ENCODE measurements at places on chromosomes 12 and 14. TPM values are rescaled to one million over a fixed set of nuclear protein-coding genes. Genes with fewer than 3 reads are reported as not detected.

Gene PIGH
- 12.3 TPM for total RNA-seq

Gene TAS2R20
- 2.2 TPM for total RNA-seq

Gene HOXC10
- 0.44 TPM for total RNA-seq

Gene LUM
- total RNA-seq, result 1.9 TPM

Gene GDF3
- total RNA-seq, result 4.1 TPM

Gene KLRC1
- not detected for total RNA-seq

Gene GPR84
- not detected for total RNA-seq

Gene SDR9C7
- total RNA-seq, result not detected

Gene ALKBH2
- 5.4 TPM for total RNA-seq

Gene RFLNA
- 19.7 TPM for total RNA-seq

- H3K4me1 ChIP-seq, result peaks cover 10% of the 10 kb centered on the region
- no peaks in the 10 kb centered on the region for H3K27me3 ChIP-seq
- no peak overlapping the region for H3K27ac ChIP-seq
- no peak for DNase-seq
- H3K36me3 ChIP-seq, result peaks cover 2% of the 10 kb centered on the region
Measured at GRCh38 chr12:20476551-20476950, 108.2 kb downstream of the PDE3A start.

GRCh38 chr12:75814851-75815754 lies 216.5 kb downstream of the PHLDA1 start:
- H3K27me3 ChIP-seq, result no peaks in the 10 kb centered on the region
- no peaks in the 10 kb centered on the region for H3K36me3 ChIP-seq
- H3K27ac ChIP-seq, result peak overlapping the region; percentile 19
- no peak overlapping the region for H3K4me3 ChIP-seq
- DNase-seq, result peak; percentile 95

- H3K27ac ChIP-seq, result no peak overlapping the region
- H3K4me3 ChIP-seq, result no peak overlapping the region
- no peaks in the 10 kb centered on the region for H3K27me3 ChIP-seq
- no peaks in the 10 kb centered on the region for H3K4me1 ChIP-seq
- DNase-seq, result no peak
Measured at GRCh38 chr12:5139751-5140150, 96.1 kb downstream of the KCNA5 start.

- no peak overlapping the region for H3K27ac ChIP-seq
- no peaks in the 10 kb centered on the region for H3K27me3 ChIP-seq
- H3K36me3 ChIP-seq, result no peaks in the 10 kb centered on the region
- no peak for DNase-seq
- no peak overlapping the region for H3K4me3 ChIP-seq
- H3K4me1 ChIP-seq, result no peaks in the 10 kb centered on the region
Measured at GRCh38 chr12:16218934-16219751, 58.3 kb downstream of the SLC15A5 start.

- H3K4me3 ChIP-seq, result no peak overlapping the region
- peaks cover 9% of the 10 kb centered on the region for H3K27me3 ChIP-seq
- H3K4me1 ChIP-seq, result no peaks in the 10 kb centered on the region
- no peaks in the 10 kb centered on the region for H3K36me3 ChIP-seq
Measured at GRCh38 chr12:3371018-3371417, 120.0 kb upstream of the PRMT8 start.

GRCh38 chr14:32986791-32987540 lies 48.3 kb downstream of the NPAS3 start:
- DNase-seq, result no peak
- H3K27ac ChIP-seq, result no peak overlapping the region
- H3K27me3 ChIP-seq, result no peaks in the 10 kb centered on the region
- no peaks in the 10 kb centered on the region for H3K4me1 ChIP-seq
- H3K4me3 ChIP-seq, result no peak overlapping the region

- H3K4me3 ChIP-seq, result no peak overlapping the region
- no peaks in the 10 kb centered on the region for H3K27me3 ChIP-seq
- DNase-seq, result no peak
- H3K4me1 ChIP-seq, result no peaks in the 10 kb centered on the region
- no peak overlapping the region for H3K27ac ChIP-seq
Measured at GRCh38 chr14:72541546-72541945, 352.4 kb downstream of the DPF3 start.

GRCh38 chr12:132904718-132905328 lies 17.4 kb upstream of the CHFR start:
- peaks cover 3% of the 10 kb centered on the region for H3K27me3 ChIP-seq
- DNase-seq, result peak; percentile 38
- peaks cover 2% of the 10 kb centered on the region for H3K4me1 ChIP-seq
- no peaks in the 10 kb centered on the region for H3K36me3 ChIP-seq
- no peak overlapping the region for H3K4me3 ChIP-seq

GRCh38 chr14:69685716-69686115 lies 74.3 kb downstream of the SUSD6 start:
- no peaks in the 10 kb centered on the region for H3K4me1 ChIP-seq
- no peak for DNase-seq
- no peaks in the 10 kb centered on the region for H3K27me3 ChIP-seq

DNA sequence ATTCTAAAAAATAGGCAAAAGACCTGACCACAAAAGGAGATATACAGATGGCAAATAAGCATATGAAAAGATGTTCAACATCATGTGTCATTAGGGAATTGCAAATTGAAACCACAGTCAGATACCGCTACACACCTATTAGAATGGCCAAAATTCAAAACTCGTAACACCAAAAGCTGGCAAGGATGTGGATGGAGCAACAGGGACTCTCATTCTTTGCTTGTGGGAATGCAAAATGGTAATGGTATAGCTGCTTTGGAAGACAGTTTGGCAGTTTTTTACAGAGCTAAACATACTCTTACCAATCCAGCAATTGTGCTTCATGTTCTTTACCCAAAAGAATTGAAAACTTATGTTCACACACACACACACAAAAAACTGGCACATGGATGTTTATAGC lies 8.2 kb upstream of the HMGA2 start:
- H3K36me3 ChIP-seq, result no peaks in the 10 kb centered on the region
- no peak for DNase-seq
- no peaks in the 10 kb centered on the region for H3K27me3 ChIP-seq
- no peak overlapping the region for H3K27ac ChIP-seq

GRCh38 chr12:104575442-104576186 lies 118.9 kb downstream of the CHST11 start:
- H3K27me3 ChIP-seq, result no peaks in the 10 kb centered on the region
- no peak overlapping the region for H3K4me3 ChIP-seq
- H3K27ac ChIP-seq, result no peak overlapping the region
- no peaks in the 10 kb centered on the region for H3K4me1 ChIP-seq

DNA sequence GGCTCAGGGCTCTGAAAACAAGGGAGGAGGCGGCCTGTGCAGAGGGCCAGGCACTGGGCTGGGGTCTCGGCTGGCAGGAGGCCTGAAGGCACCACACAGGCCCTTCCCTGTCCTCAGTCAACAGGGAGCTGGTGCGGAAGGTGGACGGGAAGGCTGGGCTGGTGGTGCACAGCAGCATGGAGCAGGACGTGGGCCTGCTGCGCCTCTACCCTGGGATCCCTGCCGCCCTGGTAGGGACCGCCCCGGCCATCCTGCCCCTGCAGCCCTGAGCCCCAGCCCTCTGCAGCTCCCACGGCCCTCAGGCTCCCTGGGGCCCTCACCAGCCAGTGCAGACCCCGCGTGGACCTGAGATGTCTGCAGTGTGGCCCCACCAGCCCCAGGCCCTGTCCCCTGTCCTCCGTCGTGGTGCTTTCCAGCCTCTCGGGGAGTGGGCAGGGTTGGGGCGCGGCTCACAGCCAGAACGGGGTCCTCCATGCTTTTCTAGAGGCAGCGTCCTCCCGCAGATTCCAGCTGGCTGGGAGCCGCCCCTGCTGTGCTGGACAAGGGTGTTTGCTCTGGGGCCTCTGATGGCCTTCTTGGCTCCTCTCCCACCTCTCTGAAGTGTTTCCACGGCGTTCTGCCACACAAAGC lies 18.1 kb downstream of the ASPG start:
- no peak for DNase-seq
- H3K27me3 ChIP-seq, result no peaks in the 10 kb centered on the region
- H3K4me1 ChIP-seq, result no peaks in the 10 kb centered on the region

- H3K4me1 ChIP-seq, result peaks cover 25% of the 10 kb centered on the region
Measured at GRCh38 chr14:85530626-85531025, 682 bp downstream of the FLRT2 start.

GRCh38 chr12:62714774-62715721 lies 219.9 kb downstream of the PPM1H start:
- H3K27ac ChIP-seq, result no peak overlapping the region
- H3K4me1 ChIP-seq, result no peaks in the 10 kb centered on the region
- H3K36me3 ChIP-seq, result no peaks in the 10 kb centered on the region
- DNase-seq, result no peak

- peaks cover 8% of the 10 kb centered on the region for H3K4me1 ChIP-seq
- no peak overlapping the region for H3K27ac ChIP-seq
- no peaks in the 10 kb centered on the region for H3K27me3 ChIP-seq
Measured at GRCh38 chr14:89288114-89288513, 128.9 kb downstream of the FOXN3 start.

- H3K27ac ChIP-seq, result no peak overlapping the region
- H3K4me1 ChIP-seq, result no peaks in the 10 kb centered on the region
- DNase-seq, result no peak
Measured at GRCh38 chr14:29166507-29166906, 399.9 kb downstream of the FOXG1 start.

- H3K4me3 ChIP-seq, result no peak overlapping the region
- no peak overlapping the region for H3K27ac ChIP-seq
- no peaks in the 10 kb centered on the region for H3K36me3 ChIP-seq
Measured at GRCh38 chr14:101840649-101841369, 79.3 kb downstream of the PPP2R5C start.

GRCh38 chr14:57136669-57137328 lies 131.9 kb downstream of the EXOC5 start:
- no peaks in the 10 kb centered on the region for H3K36me3 ChIP-seq
- H3K27me3 ChIP-seq, result peaks cover 2% of the 10 kb centered on the region
- DNase-seq, result no peak

GRCh38 chr12:91077228-91077954 lies 19.6 kb upstream of the KERA start:
- H3K4me1 ChIP-seq, result no peaks in the 10 kb centered on the region
- H3K36me3 ChIP-seq, result no peaks in the 10 kb centered on the region
- H3K27me3 ChIP-seq, result no peaks in the 10 kb centered on the region
- no peak for DNase-seq
- H3K27ac ChIP-seq, result no peak overlapping the region

DNA sequence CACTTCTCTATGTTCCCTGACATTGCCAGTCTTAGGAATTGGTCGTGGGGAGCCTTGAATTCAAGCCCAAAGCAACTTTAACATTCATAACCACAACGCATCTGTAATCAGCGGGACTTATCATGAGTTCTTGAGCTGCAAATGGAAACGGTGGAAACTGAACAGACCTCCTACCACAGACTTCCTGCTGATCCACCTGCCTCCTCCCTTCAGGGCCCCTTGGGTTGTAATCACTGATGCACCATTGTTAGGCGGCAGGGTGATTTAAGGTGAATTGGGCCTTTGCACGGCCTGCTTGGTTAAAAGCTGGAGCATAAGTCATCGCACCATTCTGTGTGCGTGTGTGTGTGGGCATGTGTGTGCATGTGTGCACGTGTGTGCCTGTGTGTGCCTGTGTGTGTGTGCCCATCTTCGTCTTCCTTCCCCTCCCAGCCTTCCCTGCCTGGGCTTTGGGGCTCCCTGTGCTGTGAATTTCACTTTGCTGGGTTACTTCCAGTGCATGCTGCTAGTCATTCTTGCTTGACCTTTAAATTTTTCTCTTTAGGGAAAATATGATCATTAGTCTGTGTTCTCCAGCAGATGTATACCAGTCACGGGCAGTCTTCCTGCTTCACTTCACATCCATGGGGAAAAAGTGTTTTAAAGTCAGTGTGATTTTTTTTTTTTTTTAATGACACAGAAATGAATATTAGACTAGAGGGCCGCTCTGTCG lies 29.1 kb downstream of the CHST11 start:
- no peaks in the 10 kb centered on the region for H3K27me3 ChIP-seq
- no peak overlapping the region for H3K27ac ChIP-seq

GRCh38 chr12:2615665-2616402 lies 178.9 kb upstream of the FKBP4 start:
- H3K4me3 ChIP-seq, result no peak overlapping the region
- H3K4me1 ChIP-seq, result no peaks in the 10 kb centered on the region
- H3K36me3 ChIP-seq, result no peaks in the 10 kb centered on the region
- H3K27ac ChIP-seq, result no peak overlapping the region
- no peak for DNase-seq

- no peaks in the 10 kb centered on the region for H3K36me3 ChIP-seq
- peaks cover 82% of the 10 kb centered on the region for H3K27me3 ChIP-seq
- no peak for DNase-seq
- H3K27ac ChIP-seq, result no peak overlapping the region
- peaks cover 2% of the 10 kb centered on the region for H3K4me1 ChIP-seq
- no peak overlapping the region for H3K4me3 ChIP-seq
Measured at GRCh38 chr14:64878837-64879634, 671 bp downstream of the SPTB start.

DNA sequence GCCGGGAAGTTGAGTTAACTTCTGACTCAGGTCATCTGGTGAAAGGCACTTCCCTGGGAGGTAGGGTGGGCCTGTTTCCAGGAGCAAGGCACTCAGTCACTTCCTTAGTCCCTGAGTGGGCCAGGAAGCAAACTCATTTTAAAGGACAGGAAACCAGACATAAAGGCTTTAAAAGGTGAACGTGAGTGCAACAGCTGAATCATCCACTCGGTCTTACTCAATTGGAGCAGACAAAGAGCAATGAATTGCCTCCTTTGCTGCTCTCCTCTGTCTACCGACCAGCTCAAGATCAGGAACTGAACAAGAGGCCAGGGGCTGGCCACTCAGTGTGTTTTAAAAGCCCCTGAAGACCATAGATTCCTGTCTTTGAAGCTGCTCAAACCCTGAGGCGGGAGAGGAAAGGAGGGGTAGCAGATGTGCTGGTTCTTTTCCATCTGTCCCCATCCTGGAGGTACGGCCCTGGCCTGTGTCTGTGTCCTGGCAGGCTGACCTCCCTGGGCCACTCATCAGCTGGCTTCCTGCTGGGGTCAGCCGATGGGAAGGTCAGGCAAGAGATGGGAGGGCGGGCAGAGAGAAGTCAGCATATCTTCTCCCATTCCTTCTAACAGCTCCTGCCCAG lies 148.9 kb downstream of the PPM1H start:
- no peaks in the 10 kb centered on the region for H3K27me3 ChIP-seq
- H3K36me3 ChIP-seq, result no peaks in the 10 kb centered on the region

DNA sequence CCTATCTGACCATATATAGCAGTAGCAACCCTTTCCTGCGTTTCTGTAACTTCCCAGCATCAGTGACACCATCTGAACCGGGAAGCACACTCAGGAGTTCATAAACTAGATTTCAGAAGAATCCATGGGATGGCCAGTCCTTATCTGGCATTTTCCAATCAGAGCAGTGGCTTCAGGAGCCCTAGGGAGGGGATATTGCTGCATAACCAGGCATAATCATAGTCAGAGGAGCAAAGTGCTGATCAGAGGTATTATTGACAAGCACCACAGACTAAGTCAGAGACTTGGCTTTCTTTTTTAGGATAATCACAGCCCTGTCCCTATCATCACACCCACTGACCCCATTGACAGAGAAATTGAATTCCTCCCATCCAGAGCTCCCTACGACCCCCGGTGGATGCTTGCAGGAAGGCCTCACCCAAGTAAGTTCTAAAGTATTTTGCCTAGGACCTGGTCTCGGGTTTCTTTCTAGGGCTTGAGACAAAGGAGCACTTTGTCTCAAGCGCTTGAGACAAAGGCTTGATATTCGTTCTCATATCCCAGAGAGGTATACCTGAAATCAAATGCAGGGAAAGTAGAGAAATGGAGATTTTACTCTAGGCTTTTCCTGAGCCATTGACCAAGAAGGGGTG lies 55.1 kb downstream of the FOXN4 start:
- no peaks in the 10 kb centered on the region for H3K27me3 ChIP-seq
- no peak for DNase-seq
- H3K4me1 ChIP-seq, result no peaks in the 10 kb centered on the region
- H3K36me3 ChIP-seq, result no peaks in the 10 kb centered on the region

- no peak overlapping the region for H3K4me3 ChIP-seq
- DNase-seq, result no peak
- H3K4me1 ChIP-seq, result peaks cover 11% of the 10 kb centered on the region
- no peaks in the 10 kb centered on the region for H3K36me3 ChIP-seq
Measured at GRCh38 chr14:83975435-83975834, 1554.5 kb upstream of the FLRT2 start.

Data from endothelial cell of umbilical vein (primary cell).